ENCODE measurements at places on chromosomes 4 and X.

DNA sequence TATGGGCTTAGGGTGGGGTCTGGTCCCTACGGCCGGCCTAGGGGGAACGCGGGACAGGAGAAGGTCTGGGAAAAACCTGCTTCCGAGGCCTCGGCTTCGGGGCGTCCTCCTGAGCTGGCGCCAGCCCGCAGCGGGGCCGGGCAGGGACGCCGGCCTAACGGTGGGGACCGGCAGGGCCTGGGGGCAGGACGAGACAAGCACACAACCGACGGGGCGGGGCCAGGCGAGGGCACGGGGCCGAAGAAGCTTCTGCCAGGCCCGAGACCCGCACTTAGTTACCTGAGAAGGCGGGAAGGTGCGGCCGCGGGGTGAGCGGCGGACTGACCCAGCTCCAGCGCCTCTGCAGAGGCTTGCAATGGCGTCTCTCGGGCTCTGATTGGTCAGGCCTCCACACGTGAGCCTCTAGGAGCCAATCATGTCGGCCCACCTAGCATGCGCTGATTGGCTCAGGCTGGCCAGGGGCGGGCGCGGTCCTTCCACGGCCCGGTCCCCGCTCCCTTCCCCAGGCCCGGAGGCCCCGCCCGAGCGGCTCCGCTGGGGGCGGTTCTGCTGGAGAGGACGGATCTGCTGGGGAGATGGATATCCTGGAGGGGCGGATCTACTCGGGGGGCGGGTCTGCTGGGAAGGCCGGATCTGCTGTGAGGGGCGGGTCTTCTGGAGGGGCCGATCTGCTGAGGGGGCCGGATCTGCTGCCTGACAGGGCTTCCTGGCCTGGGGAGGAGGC lies 44.3 kb downstream of the CPLX1 start:
- peak; percentile 98 for DNase-seq

DNA sequence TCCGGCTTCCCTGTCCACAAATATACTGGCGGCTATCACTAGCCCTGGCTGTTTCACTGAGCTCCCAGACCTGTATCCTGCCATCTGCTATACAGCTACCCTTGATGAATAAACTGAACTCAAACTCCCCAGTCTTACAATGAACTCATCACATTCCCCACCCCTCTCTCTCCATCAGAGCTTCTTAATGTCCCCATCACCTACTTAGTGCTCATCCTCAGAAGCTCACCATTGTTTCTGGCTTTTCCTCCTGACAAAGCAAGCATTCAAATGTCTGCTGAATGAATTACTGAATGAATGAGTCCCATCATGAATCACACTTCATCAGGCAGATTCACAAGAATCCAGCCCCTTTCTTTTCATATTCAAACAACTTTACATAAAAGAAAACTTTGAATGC lies 5.7 kb upstream of the DGAT2L6 start:
- DNase-seq = no peak

DNA sequence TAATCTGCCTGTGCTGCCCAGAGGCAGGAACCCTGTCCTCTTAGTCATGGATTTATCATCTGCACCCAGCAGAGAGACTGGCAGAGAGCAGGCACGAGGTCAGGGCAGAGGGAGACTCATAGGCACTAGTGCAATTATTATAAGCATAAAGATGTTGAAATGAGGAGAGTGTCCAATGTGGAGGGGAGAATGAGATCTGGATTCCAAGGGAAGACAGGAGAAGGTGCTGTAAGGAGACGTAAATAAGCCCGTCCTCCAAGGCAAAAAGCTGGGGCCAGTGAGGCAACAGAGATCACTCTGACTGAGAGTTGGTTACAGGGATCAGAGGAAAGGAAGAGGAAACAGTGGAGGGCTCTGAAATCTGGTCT lies 406.2 kb downstream of the MAPK10 start:
- DNase-seq = no peak

DNA sequence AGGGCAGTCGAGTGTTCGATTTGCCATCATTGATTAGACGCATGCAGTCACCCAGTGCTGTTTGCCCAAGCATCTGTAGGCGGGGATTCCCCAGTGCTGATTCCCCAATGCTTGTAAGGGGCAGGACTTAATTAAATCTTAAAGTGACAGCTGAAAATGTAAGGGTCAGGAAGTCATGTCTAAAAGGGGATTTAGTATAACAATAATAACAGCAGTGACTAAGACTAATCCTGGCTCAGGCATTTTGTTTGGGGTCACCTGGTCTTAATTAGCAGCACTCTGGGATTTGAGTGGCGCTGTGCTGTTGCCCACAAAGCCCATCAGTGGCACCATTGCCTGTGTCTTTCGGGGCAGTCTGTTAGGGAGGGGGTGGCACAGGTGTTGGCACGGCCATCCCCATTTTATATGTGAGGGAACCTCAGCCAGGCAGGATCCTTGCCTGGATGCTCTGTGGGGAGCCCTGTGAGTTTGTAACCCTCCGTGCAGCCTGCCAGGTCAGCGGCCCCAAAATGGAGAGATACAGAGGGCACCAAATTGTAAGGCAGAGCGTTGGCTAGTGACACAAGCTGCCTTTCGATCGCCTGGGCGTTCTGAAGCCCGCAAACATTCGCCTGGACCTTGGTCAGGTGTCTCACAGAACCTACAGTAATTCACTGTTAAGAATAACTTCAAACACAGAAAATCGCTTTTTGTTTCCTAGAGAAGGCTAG lies 146.7 kb downstream of the TBL1X start:
- DNase-seq = no peak

- no peak for DNase-seq
These were observed 46.7 kb downstream of the PCGF3 start for GRCh38 chr4:752196-752861.

DNA sequence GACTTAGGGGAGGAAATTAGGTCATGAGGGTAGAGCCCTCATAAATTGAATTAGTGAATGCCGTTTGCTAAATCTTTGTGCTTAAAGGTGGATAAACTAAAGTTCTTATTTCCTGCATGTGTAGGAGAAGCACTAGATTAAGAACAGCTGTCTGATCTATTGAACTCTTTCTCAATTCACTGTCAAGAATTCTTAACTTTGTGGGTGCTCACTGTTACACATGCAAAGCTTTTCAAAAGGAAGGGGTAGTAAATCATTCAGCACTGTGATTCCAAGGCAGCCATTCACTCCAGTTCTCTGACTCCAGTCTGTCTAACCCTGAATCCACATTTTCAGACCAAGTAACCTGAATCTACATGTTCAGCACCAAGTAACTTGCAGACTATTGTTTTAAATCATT lies 1520.1 kb downstream of the PCDH18 start:
- DNase-seq = no peak

Data from MV-4-11 (cell line).